ENCODE measurements at places on chromosomes 6 and 20. TPM values are rescaled to one million over a fixed set of nuclear protein-coding genes. Genes with fewer than 3 reads are reported as not detected.

GRCh38 chr6:42530751-42531150 lies 33.1 kb upstream of the UBR2 start:
- no peak for DNase-seq

- DNase-seq: no peak
Measured at GRCh38 chr6:129875610-129876520, 14.8 kb upstream of the TMEM244 start.

GRCh38 chr20:55354720-55355119 lies 650.6 kb downstream of the CBLN4 start:
- no peak for DNase-seq

SRSF12 gene
- not detected for total RNA-seq

CFAP61 gene
- total RNA-seq: not detected

DNA sequence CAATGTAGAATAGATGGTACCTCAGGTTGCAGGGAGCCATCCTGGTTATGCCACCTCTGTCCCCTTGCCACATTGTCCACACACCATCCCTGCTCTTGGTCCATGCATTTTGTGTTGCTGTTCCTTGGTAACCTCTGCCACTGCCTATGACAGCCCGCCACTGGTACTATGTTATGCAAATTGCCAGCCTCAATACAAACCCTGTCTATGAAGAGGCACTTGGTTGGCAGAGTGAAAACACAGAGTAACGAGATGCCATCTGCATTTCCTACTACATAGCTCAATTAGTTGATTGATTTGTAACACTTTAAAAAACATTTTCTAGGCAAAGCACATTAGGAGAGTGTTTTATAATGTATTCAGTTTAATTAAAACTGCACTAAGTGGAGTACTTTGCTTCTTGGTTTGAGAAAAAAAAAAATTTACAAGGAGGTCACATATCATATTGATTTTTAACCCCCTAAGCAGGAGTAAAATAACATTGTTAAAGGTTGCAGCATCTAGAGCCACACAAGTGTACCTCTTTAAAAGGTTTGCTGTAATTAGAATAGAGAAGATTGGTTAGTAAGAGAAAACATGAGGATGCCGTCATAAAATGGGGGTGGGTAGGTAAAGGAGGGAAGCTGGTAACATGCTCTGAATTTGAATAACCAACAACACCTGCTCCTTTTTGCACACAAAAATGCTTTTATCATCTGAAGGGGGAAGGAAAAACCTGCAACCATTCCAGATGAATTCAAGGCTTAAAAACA lies 817.1 kb downstream of the KIF16B start:
- no peak for DNase-seq

- DNase-seq: no peak
Measured at GRCh38 chr6:149918151-149918905, 4.6 kb downstream of the RAET1G start.

DNA sequence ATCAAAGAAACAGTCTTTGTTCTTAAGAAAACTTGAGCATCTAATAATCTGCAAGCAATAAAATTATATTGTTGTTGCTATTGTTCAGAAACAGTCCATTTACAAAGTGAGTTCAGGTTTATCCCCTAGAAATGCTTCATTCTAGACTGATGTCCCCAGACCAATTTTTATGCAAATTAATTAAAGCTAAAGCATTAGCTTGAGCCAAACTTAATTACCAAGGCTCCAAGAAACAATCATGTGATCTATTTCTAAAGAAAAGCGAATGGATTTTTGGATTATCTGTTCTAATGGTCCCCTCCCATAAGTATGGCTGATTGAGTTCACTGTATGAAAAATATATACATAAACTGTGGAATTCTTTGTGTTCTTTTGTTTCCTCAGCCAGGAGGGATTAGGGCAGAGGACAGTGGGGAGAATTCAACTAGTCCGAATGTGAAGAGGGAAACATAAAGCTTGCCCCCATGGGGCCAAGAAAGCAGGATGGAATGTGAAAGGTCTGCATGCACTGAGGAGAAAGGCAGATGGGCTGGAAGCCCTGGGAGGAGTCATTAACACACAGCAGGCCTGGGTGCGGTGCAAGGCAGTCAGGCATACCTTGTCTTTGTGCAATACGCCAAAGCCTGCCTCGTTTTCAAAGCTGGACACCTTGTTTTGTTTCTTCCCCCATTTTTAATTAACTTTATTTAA lies 597.1 kb downstream of the KIF16B start:
- DNase-seq: no peak

DNA sequence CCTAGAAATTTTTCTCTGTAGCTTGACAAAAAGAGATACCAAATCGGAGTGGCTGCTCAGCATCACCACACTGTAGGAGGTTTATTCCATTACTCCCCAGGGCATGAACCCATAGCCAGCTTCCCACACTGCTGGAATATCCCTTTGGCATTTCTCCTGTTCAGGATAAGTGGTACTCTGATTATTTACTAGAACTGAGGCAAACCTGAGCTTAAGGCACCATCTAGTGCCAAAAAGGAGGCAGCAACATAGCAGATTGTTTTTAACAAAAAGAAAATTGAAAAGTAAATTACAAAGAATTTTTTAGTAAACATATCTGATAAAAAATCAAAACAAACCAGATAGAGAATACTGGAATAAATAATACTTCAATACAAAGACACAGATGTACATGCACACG lies 181.7 kb downstream of the WDR27 start:
- DNase-seq: no peak

COL19A1 gene
- 0.06 TPM for total RNA-seq

DNA sequence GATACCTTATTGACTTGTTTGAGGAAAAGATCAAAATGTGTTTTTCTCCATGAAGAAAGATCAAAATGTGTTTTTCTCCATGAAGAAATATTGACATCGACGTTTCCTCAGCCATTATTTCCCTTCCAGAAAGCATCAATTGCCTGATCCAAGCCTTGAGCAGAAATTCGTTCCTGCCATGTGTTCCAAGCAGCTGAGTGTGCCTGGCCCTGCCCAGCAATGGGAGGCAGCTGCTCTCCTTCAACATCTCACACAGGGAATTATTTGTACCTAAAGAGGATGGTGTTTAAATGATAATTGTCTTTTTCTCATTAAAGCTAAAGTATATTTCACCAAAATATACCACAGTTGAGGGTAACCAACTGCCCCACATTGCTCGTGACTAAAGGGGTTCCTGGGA lies 7.8 kb upstream of the DUSP22 start:
- DNase-seq: no peak

GRCh38 chr6:89432875-89433251 lies at the start of gene ANKRD6:
Gene ANKRD6 (plus strand): TSS chr6:89433152. CDS start chr6:89566977, 133,825 bp downstream.
- DNase-seq: peak; percentile 98

GRCh38 chr20:37500311-37500710 lies 20.7 kb upstream of the NNAT start:
- DNase-seq: no peak

DNA sequence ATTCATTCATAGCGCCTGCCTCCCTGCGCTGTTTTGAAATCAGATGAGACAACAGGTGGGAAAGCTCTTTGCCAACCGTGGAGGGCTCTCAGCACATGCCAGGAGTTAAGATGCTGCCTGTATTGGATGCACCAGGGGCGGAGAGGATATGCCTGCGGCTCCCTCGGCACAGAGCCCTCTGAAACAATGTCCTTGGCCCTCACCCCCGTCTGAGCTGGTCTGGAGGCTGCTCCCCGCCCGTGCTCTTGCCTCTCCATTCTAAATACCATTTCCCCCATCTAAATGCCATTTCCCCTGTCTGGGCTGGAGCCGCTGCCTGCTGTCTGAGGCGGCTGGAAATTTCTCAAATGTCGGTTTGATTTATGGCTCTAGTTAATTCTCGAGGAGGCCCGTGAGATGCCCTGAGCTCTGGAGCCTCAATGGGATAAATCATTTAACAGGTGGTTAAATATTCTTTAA lies 50.8 kb upstream of the MLN start:
- no peak for DNase-seq

- no peak for DNase-seq
Measured at GRCh38 chr6:33952016-33952415, 148.2 kb upstream of the MLN start.

SYNE1 gene
- total RNA-seq: 133 TPM

DNA sequence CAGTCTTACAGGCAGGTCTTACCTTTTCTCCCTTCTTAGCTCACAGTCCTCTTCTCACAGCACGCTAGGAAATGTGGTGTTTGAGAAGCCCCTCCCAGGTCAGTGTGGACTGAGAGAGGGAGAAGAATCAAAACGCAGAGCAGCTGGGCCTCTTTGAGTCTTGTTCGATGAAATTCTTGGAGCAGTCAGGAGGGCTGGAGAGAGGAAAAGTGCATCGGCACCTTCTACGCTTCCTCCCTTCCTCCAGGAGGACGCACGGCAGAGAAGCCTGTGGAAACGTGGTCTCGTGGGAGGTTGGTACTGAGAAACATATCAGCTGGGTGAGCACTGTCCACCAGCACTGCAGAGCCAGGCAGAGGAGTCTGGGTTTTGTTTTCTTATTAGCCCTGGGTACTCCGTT lies 52.7 kb downstream of the TXLNB start:
- DNase-seq: no peak

MAPK13 gene
- 40.5 TPM for total RNA-seq

GRCh38 chr6:157842212-157842611 lies 19.2 kb downstream of the SNX9 start:
- DNase-seq: no peak

- no peak for DNase-seq
Measured at GRCh38 chr6:22053391-22053997, 243.3 kb downstream of the PRL start.

GRCh38 chr6:475314-475713 lies 83.8 kb downstream of the IRF4 start:
- DNase-seq: no peak

DNA sequence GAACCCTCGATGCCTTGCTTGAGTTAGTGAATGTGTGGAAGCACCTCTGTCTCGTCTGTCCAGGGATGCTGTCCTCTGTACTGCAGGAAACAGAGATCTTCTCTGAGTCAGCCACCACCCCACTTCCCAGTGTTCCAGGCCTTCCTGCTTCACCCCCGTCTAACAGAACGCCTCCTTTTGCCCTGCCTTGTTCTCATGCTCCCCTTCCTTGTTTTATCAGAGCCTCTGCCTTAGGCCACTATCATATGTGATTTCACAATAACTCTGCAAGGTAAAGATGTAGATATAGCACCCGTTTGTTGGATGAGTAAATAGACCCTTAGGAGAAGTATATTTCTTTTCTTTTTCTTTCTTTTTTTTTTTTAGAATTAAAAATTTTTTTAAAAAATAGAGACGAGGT lies 106.7 kb upstream of the CLDN20 start:
- DNase-seq: no peak

GRCh38 chr6:130929036-130929678 lies 102.0 kb downstream of the SMLR1 start:
- DNase-seq: no peak

- DNase-seq: no peak
Measured at GRCh38 chr6:3882431-3882830, 33.3 kb downstream of the FAM50B start.
